Transverse colon (tissue), 4 donors: ENCODE measurements at places on chromosomes 7 and 10.

DNA sequence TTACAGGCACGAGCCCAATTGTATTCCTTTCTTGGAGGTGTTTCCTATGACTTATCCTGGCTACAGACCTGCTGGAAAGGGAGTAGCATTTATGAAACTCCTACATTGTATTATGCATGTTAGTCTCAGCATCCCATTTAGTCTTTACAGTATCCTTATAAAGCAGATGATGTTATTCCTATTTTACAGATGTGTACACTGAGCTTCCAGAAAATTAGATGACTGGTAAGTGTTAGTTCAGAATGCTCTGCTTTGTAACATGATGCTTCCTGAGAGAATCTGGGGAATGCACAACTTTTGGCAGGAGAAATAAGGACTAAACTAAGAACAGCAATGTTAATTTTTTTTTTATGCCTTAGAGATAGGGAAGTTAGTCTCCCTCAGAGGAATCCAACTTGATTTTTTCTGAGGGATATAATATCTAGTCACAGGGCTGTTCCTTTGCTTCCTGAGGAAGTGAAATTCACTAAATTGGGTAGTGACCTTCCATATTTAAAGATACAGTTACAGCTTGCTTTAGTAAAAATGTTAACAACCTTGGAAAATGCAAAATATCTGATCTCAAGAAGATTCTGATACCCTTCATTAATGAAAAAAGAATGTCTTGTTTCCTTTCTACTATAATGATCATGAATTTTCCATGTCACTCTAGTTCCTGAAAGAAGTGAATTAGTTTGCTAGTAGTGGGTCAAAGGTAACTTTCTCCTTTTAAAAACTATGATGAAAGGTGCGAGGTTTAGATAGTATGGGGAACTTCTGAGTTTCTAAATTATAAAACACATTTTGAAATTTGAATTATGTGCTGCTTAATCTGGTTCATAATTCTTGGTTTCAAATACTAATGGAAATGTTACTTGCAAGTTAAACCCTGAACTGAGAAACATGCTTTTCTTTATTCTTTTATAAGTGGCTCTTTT is 194.0 kb upstream of the PRPS1L1 start:
- no peaks in the 10 kb centered on the region for H3K36me3 ChIP-seq
- no peak for DNase-seq
- no peaks in the 10 kb centered on the region for H3K27me3 ChIP-seq

- no peaks in the 10 kb centered on the region for H3K36me3 ChIP-seq
- no peak for DNase-seq
- no peaks in the 10 kb centered on the region for H3K4me1 ChIP-seq
- H3K4me3 ChIP-seq = no peak overlapping the region
These were observed 172.5 kb downstream of the SORCS1 start for GRCh38 chr10:106992055-106992454.

- H3K27me3 ChIP-seq = no peaks in the 10 kb centered on the region
- no peak overlapping the region for H3K27ac ChIP-seq
- no peaks in the 10 kb centered on the region for H3K36me3 ChIP-seq
- no peak for DNase-seq
These were observed 164.8 kb upstream of the SLC25A13 start for GRCh38 chr7:96486681-96487080.

DNA sequence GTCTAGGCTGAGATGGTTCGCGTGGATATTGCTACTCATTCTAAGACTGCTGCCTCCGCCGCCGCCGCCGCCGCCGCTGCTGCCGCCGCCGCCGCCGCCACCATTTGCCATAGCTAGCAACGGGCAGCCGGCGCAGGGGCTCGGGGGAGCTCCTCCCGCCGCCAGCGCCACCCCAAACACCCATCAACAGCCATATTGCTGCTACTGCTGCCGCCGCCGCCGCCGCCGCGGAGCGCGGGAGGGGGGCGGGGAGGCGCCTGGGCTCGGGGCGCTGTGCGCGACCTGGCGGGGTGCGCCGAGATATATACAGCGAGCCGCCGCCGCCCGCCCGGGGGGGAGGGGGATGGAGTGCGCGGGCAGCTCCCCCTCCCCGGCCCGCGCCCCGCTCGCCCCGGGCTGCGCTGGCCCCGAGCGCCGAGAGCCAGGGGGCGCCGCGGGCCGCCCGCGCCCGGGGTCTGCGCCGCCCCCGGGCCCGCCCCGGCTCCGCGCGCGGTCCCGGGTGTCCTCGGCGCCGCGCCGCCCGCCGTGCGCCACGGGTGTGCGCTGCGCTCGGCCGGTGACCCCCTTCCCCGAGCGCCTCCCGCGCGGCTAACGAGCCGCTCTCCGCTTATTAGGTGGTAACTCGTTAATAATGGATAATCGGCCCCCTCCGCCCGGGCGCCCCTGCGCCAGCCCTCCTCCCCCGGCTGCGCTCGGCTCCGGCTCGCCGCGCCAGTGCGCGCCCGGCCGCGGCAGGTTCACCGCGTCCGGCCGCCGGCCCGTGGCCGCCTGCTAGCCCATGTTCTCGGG is at the start of gene KCNMA1:
TSS of gene KCNMA1 (minus strand) at position 277 of the 789 bp plus-strand sequence.
- peaks cover 11% of the 10 kb centered on the region for H3K4me1 ChIP-seq

- H3K27ac ChIP-seq = no peak overlapping the region
- H3K4me1 ChIP-seq = no peaks in the 10 kb centered on the region
- no peak overlapping the region for H3K4me3 ChIP-seq
- no peaks in the 10 kb centered on the region for H3K36me3 ChIP-seq
- H3K27me3 ChIP-seq = no peaks in the 10 kb centered on the region
These were observed 125.4 kb downstream of the SEMA3D start for GRCh38 chr7:85061456-85061855.

DNA sequence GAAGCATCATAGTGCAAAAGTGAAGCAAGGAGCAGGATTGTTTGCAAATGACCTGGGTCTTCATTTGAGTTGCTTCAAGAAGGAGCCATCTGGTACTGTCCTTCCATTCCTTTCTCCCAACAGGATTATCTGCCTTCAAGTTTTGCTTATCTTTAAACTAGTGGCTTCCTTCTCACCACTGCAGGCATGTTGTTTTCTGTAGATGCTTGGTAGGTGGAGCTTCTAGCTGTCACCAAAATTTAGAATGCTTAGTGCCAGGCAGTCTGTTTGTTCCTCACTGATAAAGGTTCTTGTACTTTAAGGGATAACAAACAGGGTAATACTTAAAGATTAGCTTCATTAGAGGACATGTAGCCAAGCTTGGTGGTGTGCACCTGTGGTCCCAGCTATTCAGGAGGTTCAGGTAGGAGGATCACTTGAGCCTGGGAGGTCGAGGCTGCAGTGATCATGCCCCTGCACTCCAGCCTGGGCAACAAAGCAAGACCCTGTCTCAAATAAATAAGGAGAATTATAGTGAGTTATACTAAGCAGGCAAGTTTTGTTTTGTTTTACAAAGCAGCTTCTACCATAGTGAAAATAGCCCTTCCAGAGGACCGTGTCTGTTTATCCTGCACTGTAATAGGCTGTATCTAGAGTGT is 5.7 kb downstream of the ARL5B start:
- no peak overlapping the region for H3K27ac ChIP-seq
- no peaks in the 10 kb centered on the region for H3K27me3 ChIP-seq
- H3K4me3 ChIP-seq = no peak overlapping the region
- no peak for DNase-seq

GRCh38 chr7:2412587-2413201 is 9.3 kb downstream of the CHST12 start:
- no peak overlapping the region for H3K4me3 ChIP-seq
- no peaks in the 10 kb centered on the region for H3K27me3 ChIP-seq
- no peak for DNase-seq

- H3K27me3 ChIP-seq = no peaks in the 10 kb centered on the region
- H3K27ac ChIP-seq = no peak overlapping the region
- no peak for DNase-seq
- H3K36me3 ChIP-seq = no peaks in the 10 kb centered on the region
- no peak overlapping the region for H3K4me3 ChIP-seq
These were observed 608.3 kb upstream of the C7orf33 start for GRCh38 chr7:147982307-147982706.

GRCh38 chr7:93856323-93856722 is 34.2 kb downstream of the TFPI2 start:
- no peak overlapping the region for H3K27ac ChIP-seq
- no peak for DNase-seq
- no peaks in the 10 kb centered on the region for H3K27me3 ChIP-seq
- no peaks in the 10 kb centered on the region for H3K36me3 ChIP-seq
- no peak overlapping the region for H3K4me3 ChIP-seq

GRCh38 chr10:120394446-120394845 is 62.6 kb upstream of the PLPP4 start:
- no peak overlapping the region for H3K27ac ChIP-seq
- no peak overlapping the region for H3K4me3 ChIP-seq
- no peaks in the 10 kb centered on the region for H3K36me3 ChIP-seq
- no peak for DNase-seq
- no peaks in the 10 kb centered on the region for H3K27me3 ChIP-seq

GRCh38 chr7:100568176-100568895 is 5.4 kb downstream of the SAP25 start:
- H3K36me3 ChIP-seq = no peaks in the 10 kb centered on the region
- peaks cover 8% of the 10 kb centered on the region for H3K27me3 ChIP-seq
- peak; percentile 53 for DNase-seq

GRCh38 chr7:139255290-139255689 is 24.3 kb downstream of the UBN2 start:
- no peak overlapping the region for H3K4me3 ChIP-seq
- no peak overlapping the region for H3K27ac ChIP-seq
- no peaks in the 10 kb centered on the region for H3K27me3 ChIP-seq
- DNase-seq = no peak
- H3K36me3 ChIP-seq = peaks cover 2% of the 10 kb centered on the region
- no peaks in the 10 kb centered on the region for H3K4me1 ChIP-seq

GRCh38 chr7:116273283-116273917 is 63.1 kb downstream of the TES start:
- DNase-seq = no peak
- H3K4me1 ChIP-seq = peaks cover 31% of the 10 kb centered on the region
- no peaks in the 10 kb centered on the region for H3K27me3 ChIP-seq
- H3K36me3 ChIP-seq = no peaks in the 10 kb centered on the region

DNA sequence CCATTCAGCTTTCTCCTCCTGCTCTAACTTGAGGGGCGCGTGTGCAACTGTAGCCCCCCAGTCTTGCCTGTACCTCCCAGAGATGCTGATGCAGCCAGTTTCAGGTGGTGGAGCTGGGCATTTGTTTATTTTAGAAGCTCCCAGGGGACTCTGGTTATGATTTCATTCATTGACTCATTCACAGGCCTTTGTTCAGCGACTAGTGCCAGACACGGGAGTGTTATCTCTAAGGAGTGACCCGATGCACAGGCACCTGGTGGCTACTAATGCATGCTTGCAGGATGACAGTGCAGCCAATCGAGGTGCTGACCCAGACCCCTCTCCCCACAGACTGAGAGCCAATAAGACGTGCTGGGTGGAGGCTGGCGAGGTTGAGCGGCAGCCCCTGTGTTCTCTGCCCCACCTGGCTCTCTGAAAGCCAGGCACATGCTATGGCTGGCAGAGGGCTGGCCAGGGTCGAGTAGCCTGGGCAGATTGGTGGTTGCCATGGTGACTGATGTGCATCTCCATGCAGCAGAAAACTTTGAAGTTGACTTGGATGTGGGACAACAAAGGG is 19.7 kb upstream of the SLC18A2 start:
- H3K36me3 ChIP-seq = no peaks in the 10 kb centered on the region
- H3K4me3 ChIP-seq = no peak overlapping the region
- no peak overlapping the region for H3K27ac ChIP-seq

DNA sequence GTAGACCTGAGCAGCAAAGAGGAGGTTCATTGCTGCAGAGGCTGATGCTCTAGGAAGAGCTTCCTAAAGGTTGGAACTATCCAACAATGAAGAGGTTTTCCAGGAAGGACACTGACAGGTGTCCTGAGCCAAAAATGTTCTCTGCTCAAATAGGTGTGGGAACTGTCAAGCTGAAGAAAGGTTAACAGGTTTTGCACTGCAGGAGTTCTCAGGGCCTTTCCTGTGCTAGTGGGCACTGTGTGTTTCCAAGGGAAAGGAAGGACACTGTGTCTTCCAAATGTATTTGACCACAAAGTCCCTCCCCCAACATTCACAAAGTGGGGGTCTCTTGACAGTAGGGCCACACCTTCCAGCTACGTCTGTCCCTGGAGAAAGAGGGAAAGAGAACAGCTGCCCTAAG is 4.0 kb downstream of the ZCCHC24 start:
- H3K27ac ChIP-seq = peak overlapping the region; percentile 86
- DNase-seq = no peak
- H3K4me3 ChIP-seq = no peak overlapping the region
- H3K27me3 ChIP-seq = no peaks in the 10 kb centered on the region
- no peaks in the 10 kb centered on the region for H3K36me3 ChIP-seq

- peaks cover 13% of the 10 kb centered on the region for H3K4me1 ChIP-seq
- no peaks in the 10 kb centered on the region for H3K36me3 ChIP-seq
- H3K4me3 ChIP-seq = no peak overlapping the region
These were observed 51.1 kb downstream of the TMEM209 start for GRCh38 chr7:130154131-130154500.

GRCh38 chr7:72337390-72338167 is 74.6 kb downstream of the CALN1 start:
- H3K4me3 ChIP-seq = no peak overlapping the region
- no peak overlapping the region for H3K27ac ChIP-seq
- no peak for DNase-seq
- peaks cover 35% of the 10 kb centered on the region for H3K27me3 ChIP-seq

GRCh38 chr7:16397501-16398145 is 23.7 kb downstream of the CRPPA start:
- H3K4me1 ChIP-seq = no peaks in the 10 kb centered on the region
- no peak for DNase-seq
- H3K36me3 ChIP-seq = no peaks in the 10 kb centered on the region
- H3K27me3 ChIP-seq = no peaks in the 10 kb centered on the region
- H3K4me3 ChIP-seq = no peak overlapping the region

DNA sequence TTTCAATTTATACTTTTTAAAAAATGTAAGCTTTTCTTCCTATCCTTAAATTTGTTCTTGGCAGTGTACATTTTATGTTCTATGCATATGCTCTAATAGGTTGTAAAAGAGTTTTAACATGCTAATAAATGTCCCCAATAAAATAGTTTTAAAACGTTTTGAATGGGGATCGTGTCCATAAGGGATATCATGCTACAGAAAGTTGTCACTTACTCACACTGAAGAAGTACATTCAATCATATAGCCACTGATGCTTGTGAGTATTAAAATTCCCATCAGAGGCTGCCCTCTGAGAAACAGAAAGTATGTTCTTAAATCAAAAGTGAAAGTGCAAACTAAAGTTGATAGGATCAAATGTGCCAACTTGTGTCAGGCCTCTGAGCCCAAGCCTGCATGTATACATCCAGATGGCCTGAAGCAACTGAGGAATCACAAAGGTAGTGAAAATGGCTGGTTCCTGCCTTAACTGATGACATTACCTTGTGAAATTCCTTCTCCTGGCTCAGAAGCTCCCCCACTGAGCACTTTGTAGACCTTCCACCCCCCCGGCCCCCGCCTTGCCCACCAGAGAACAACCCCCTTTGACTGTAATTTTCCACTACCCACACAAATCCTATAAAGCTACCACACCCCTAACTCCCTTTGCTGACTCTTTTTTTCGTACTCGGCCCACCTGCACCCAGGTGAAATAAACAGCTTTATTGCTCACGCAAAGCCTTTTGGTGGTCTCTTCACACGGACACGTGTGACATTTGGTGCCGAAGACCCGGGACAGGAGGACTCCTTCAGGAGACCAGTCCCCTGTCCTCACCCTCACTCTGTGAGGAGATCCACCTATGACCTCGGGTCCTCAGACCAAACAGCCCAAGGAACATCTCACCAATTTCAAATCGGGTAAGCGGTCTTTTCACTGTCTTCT is 877 bp upstream of the NOD1 start:
- H3K27ac ChIP-seq = peak overlapping the region; percentile 96
- H3K27me3 ChIP-seq = no peaks in the 10 kb centered on the region
- peak overlapping the region; percentile 61 for H3K4me3 ChIP-seq
- DNase-seq = no peak
- no peaks in the 10 kb centered on the region for H3K36me3 ChIP-seq
- H3K4me1 ChIP-seq = peaks cover 21% of the 10 kb centered on the region
